ENCODE measurements at places on chromosomes 2 and 18. TPM values are rescaled to one million over a fixed set of nuclear protein-coding genes. Genes with fewer than 3 reads are reported as not detected.
A peak's percentile ranks its signal among the peaks of the same experiment; 100 is the strongest.

The FARSB gene
- 13.7 TPM for total RNA-seq

- no peaks in the 10 kb centered on the region for H3K36me3 ChIP-seq
- H3K4me3 ChIP-seq, result no peak overlapping the region
- no peak for DNase-seq
- H3K27ac ChIP-seq, result no peak overlapping the region
Measured at GRCh38 chr2:236765478-236765877, 195.9 kb downstream of the ACKR3 start.

DNA sequence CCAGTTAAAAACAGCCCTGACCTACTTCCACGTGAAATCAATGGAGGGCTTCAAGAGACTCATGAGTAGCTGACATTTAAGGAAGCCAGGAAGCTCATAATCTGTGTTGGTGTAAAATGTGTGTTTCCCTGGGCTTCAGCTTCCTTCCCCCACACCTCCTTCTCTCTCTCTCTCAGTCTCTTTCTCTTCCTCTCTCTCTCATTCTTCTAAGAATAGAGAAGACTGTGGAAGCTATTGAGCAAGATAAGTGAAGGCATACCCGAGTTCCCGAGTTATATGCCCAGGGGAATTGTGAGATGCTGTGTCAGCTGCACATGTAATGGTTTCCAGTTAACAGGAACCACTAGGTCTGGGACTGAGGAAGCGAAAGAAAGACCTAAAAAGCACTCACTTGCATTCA, 199.4 kb downstream of the NYAP2 start:
- no peaks in the 10 kb centered on the region for H3K27me3 ChIP-seq
- no peaks in the 10 kb centered on the region for H3K4me1 ChIP-seq
- H3K4me3 ChIP-seq, result no peak overlapping the region
- DNase-seq, result no peak

DNA sequence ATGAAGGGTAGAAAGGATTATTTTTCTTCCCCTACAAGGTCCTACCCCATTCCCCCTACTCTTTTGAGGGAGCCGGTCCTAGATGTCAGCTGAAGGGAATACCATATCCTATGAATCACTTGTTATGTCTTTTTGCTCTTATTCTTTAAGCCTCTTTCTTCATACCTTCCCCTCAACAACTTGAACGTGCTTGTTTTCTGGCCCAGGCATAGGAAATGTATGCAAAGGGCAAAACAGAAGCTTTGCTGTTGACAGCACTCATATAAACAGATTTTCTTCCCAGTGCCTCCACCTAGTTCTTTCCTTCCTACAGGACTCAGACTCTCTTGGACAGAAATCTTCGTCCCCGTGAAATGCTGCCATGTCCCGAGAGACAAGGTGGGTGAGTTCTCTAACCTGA, 64.6 kb downstream of the TMEM17 start:
- H3K36me3 ChIP-seq, result no peaks in the 10 kb centered on the region
- DNase-seq, result no peak
- H3K4me1 ChIP-seq, result no peaks in the 10 kb centered on the region
- H3K4me3 ChIP-seq, result no peak overlapping the region
- no peaks in the 10 kb centered on the region for H3K27me3 ChIP-seq
- no peak overlapping the region for H3K27ac ChIP-seq

The CHRND gene
- not detected for total RNA-seq

- DNase-seq, result peak; percentile 100
- H3K4me1 ChIP-seq, result no peaks in the 10 kb centered on the region
- no peaks in the 10 kb centered on the region for H3K36me3 ChIP-seq
- peak overlapping the region; percentile 100 for H3K27ac ChIP-seq
- H3K27me3 ChIP-seq, result no peaks in the 10 kb centered on the region
Measured at GRCh38 chr2:207166039-207166348, 246 bp upstream of the KLF7 start.

DNA sequence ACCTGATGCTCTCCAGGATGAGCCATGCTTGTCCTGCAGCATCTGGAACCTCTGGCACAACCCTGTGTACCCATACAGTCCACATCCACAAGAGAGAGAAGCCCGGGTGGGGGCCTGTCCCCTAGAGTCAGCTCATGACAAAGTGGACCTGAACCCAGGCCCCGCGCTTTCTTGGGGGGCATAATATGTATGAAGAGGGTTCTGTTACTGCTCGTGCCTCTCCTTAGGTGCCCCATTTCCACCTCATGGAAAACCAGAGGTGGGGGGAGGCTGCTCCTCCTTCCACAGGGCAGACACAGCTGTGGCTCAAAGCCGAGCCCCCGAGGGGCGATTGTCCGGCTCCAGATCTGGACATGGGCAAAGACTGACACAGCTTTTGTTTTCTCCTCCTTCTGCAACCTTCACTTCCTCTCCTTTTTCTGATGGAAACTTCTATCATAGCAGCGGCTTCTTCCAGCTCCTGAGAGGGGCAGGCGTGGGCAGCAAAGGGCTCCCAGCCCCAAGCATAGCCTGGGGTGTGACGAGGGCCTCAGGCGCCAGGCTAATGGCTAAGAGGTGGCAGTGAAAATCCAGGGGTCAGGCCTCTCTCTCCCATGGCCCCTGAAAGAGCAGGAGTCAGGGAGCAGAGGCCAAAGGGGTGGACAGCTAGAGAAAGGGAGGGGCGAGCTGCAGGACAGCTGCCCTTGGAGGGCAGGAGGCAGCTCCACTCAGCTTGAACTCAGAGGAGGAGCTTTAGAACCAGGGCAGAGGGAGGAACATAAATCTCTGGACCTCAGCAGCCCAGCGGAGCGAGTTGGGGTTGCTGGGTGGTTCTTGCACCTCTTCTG, 155.5 kb downstream of the ZFP36L2 start:
- peak overlapping the region; percentile 75 for H3K27ac ChIP-seq
- no peaks in the 10 kb centered on the region for H3K27me3 ChIP-seq
- H3K4me3 ChIP-seq, result no peak overlapping the region
- no peak for DNase-seq
- peaks cover 65% of the 10 kb centered on the region for H3K4me1 ChIP-seq

The NT5DC4 gene
- total RNA-seq, result not detected

The TFPI gene
- total RNA-seq, result 43.6 TPM

GRCh38 chr2:54872780-54873179, 149.3 kb downstream of the EML6 start:
- H3K4me1 ChIP-seq, result no peaks in the 10 kb centered on the region
- H3K4me3 ChIP-seq, result no peak overlapping the region
- H3K27me3 ChIP-seq, result no peaks in the 10 kb centered on the region
- no peak overlapping the region for H3K27ac ChIP-seq
- DNase-seq, result no peak

DNA sequence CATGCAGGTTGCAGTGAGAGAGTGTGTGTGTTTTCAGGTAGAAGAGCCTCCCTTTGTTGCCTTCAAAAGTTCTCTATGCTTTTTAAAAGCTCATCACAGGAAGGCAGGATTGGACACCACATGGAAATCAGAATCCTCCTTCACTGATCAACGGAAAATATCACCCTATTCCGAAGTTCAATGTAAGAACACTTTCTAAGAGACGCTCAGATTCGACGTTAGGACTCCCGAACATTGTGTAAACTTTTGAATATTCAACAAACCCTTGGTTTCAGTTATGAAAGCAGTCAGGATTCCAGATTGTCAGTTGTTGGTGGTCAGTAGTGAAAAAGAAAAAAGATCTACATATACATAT, 561.4 kb upstream of the ID2 start:
- no peaks in the 10 kb centered on the region for H3K4me1 ChIP-seq
- H3K36me3 ChIP-seq, result no peaks in the 10 kb centered on the region
- H3K4me3 ChIP-seq, result no peak overlapping the region
- DNase-seq, result no peak
- no peaks in the 10 kb centered on the region for H3K27me3 ChIP-seq

GRCh38 chr18:79583984-79584401, 95.6 kb upstream of the CTDP1 start:
- H3K27me3 ChIP-seq, result no peaks in the 10 kb centered on the region
- DNase-seq, result no peak
- H3K27ac ChIP-seq, result no peak overlapping the region

The CHST10 gene
- total RNA-seq, result 12.5 TPM

The NPPC gene
- total RNA-seq, result 0.82 TPM

- H3K4me1 ChIP-seq, result no peaks in the 10 kb centered on the region
- no peaks in the 10 kb centered on the region for H3K27me3 ChIP-seq
- H3K36me3 ChIP-seq, result no peaks in the 10 kb centered on the region
Measured at GRCh38 chr18:4842751-4843150, 354.3 kb downstream of the AKAIN1 start.

DNA sequence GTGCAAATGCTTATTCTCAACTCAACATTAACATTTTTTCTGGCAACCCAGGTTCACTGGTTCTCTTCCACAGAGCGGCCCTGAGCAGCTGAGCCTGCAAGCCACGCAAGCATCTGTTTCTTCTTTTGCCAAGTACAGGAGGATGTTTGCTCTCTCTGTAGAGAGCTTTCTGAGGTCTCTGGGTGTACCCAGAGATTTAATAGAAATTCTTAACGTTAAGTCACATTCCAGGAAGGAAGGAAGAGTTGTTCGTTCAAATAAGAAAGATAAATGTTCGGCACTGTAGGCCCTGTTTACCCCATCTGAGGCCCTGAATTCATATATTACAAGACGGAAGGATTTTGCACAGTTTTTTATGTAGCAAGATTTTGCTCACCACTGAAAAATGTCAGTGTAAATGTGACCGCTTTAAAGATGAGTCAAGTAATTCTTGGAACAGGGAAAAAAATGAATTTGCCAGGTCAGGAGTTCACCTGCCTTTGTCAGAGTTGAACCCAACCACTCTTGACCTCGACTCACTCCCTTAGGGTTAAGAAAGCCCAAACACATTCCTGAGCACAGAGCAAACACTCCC, 30.1 kb downstream of the KCTD18 start:
- no peak overlapping the region for H3K27ac ChIP-seq
- no peaks in the 10 kb centered on the region for H3K27me3 ChIP-seq
- no peaks in the 10 kb centered on the region for H3K4me1 ChIP-seq

DNA sequence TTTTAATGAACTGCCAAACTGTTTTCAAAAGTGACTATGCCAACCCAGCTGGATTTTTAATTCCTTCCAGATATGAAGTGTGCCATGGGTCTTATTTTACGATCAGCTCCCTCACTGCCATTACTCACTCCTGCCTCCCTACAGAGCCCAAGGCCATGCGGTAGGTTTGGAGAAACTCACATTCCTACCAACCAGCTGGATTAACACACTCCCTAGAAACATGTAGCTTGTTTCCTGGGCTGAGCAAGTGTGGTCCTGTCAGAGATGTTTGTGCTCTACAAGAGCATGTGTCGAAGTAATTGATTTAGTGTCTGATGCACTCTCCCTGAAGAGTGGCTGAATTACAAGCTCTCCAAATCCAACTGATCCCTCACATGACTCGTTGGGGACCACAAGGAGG, 82.5 kb downstream of the SPP2 start:
- no peak for DNase-seq
- H3K27me3 ChIP-seq, result no peaks in the 10 kb centered on the region
- no peaks in the 10 kb centered on the region for H3K36me3 ChIP-seq
- no peak overlapping the region for H3K27ac ChIP-seq
- H3K4me1 ChIP-seq, result no peaks in the 10 kb centered on the region

The FNDC4 gene
- total RNA-seq, result 19.3 TPM

DNA sequence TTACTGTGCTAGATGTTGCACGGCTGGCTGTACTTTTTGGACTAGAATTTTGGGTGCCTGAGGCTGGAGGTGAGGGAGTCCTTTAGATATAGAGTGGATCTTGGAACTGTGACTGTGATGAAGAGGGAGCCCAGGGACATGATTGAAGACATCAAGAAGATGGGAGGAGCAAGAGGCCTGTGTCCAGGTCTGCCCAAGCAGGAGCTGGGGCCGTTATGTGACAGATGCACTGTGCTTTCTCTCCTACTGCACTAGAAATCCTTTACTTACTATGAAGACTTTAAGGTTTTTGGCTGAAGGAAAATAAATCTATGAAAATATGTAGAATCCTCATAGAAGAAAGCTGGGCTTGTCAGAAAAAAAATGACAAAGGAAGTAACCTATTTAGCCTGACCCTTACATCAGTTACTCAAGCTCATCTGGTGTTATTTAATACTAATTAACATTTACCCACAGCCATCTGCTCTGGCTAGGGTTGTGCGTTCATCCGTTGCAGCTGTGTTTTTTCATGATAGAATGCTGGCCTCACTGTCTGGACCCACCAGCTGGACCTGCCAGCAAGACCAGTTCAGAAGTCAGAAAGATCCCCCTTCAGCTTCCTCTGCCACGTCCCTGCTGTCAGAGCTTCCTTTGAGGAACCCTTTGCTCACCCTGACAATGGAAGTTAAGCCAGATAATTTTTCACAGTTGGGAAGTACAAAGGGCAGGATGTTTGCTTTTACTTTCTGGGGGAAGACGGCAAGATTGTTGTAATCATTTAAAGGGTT, 16.7 kb downstream of the TSN start:
- no peak for DNase-seq
- no peak overlapping the region for H3K4me3 ChIP-seq
- H3K36me3 ChIP-seq, result peaks cover 21% of the 10 kb centered on the region
- H3K27ac ChIP-seq, result no peak overlapping the region
- no peaks in the 10 kb centered on the region for H3K27me3 ChIP-seq
- H3K4me1 ChIP-seq, result no peaks in the 10 kb centered on the region

- DNase-seq, result no peak
- no peaks in the 10 kb centered on the region for H3K36me3 ChIP-seq
- no peak overlapping the region for H3K27ac ChIP-seq
- no peaks in the 10 kb centered on the region for H3K4me1 ChIP-seq
- H3K27me3 ChIP-seq, result no peaks in the 10 kb centered on the region
- H3K4me3 ChIP-seq, result no peak overlapping the region
Measured at GRCh38 chr18:41320100-41320499, 634.9 kb upstream of the PIK3C3 start.

Measured in right atrium auricular region (tissue), 2 donors.